Brain microvascular endothelial cell (primary cell): ENCODE measurements at places on chromosomes 12 and 14.

DNA sequence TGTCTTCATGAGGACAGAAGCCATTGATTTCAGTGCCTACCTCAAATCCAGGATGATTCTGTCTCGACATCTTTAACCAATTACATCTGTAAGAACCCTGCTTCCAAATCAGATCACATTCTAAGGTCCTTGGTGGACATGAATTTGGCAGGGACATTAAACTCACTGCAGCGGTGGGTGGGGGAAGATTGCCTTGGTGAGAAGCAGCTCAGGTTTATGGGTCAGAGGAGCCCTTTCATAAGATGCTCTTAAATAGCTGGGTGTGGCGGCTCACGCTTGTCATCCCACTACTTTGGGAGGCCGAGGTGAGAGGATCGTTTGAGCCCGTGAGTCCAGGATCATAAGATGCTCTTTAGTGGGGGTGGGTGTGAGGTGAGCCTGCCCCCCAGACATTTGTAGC, 42.9 kb downstream of the ELK3 start:
- DNase-seq: no peak

DNA sequence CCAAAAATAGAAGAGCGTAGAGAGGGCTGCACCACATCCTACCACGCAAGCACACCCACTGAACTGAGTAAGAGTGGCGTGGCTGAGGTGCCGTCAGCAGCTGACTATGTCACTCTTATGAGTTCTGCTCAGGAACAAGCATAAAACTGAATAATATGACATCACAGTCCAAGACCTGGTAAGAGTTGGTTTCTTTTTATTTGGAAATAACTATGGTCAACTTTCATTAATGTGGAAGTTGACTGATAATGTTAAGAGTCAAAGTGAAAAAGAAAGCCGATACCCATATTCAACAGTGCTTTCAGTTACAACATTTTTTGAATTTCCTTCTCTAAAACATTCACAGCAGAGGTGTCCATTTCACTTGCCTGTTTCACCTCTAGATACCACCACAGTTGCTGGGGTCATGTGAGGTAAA, 44.6 kb downstream of the GNS start:
- no peak for DNase-seq

- no peak for DNase-seq
Measured at GRCh38 chr14:53437858-53438257, 284.7 kb upstream of the DDHD1 start.

- DNase-seq: no peak
Measured at GRCh38 chr12:39375206-39375808, 67.6 kb downstream of the KIF21A start.

DNA sequence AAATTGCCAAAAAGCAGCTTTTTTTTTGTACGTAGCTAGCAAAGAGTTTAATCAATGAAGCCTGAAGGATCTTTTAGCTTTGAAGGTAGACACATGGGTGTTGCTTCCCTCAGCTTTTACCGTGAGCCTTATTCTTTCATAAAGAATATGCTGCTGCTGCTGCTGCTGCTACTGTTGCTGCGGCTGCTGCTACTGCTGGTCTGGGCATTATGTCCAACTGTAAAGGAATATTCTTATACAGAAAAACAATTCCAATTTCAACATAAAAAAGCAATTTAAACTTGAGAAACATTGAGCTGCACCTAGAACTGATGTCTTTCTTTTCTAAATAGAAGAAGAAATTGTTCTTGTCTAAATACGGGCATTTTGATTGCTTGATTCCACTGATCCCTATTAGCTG, 38.9 kb upstream of the PPP1R12A start:
- DNase-seq: no peak

DNA sequence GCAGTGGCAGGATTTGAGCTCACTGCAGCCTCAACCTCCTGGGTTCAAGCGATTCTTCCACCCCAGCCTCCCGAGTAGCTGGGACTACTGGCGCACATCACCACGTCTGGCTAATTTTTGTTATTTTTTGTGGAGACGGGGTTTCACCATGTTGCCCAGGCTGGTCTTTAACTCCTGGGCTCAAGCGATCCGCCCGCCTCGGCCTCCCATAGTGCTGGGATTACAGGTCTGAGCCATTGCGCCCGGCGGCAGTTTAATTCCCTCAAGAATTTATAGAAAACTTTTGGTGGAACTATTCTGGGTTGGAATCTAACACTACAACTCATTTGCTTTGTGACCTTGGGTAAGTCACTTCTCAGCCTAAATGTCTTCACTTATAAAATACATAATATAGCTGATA, 1.8 kb upstream of the SP1 start:
- no peak for DNase-seq

- no peak for DNase-seq
Measured at GRCh38 chr14:55624913-55625312, 44.9 kb downstream of the KTN1 start.

GRCh38 chr12:110743571-110744093, 941 bp upstream of the PPP1CC start:
- DNase-seq: no peak

DNA sequence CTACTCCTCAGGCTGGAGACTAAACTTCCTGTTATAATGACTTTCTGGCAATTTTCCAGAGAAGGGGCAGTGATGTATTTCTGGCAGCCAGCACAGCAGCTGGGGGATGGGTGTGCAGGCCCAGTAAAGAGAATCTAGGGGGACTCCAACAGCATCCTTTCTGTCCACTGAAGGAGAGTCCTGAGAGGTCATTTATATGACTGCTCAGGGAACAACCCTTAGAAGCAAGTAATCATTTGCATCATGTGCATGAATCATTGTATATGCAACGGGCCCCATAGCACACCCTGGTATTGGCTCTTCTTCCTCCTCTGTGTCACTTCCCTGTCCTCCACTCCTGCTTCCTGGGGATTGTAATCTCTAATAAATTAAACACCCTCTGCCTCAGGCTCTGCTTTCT, 493.8 kb downstream of the RPS29 start:
- no peak for DNase-seq
